ENCODE measurements at places on chromosomes 1 and 21.

- ATAC-seq = no peak
Measured at GRCh38 chr21:34504595-34504994, 7.4 kb downstream of the KCNE1 start.

- no peak for ATAC-seq
Measured at GRCh38 chr21:38937286-38937790, 131.6 kb downstream of the ETS2 start.

GRCh38 chr1:26357121-26357602 lies 3.2 kb upstream of the CRYBG2 start:
- no peak for ATAC-seq

- ATAC-seq = no peak
Measured at GRCh38 chr1:42336978-42337377, 1.9 kb upstream of the FOXJ3 start.

DNA sequence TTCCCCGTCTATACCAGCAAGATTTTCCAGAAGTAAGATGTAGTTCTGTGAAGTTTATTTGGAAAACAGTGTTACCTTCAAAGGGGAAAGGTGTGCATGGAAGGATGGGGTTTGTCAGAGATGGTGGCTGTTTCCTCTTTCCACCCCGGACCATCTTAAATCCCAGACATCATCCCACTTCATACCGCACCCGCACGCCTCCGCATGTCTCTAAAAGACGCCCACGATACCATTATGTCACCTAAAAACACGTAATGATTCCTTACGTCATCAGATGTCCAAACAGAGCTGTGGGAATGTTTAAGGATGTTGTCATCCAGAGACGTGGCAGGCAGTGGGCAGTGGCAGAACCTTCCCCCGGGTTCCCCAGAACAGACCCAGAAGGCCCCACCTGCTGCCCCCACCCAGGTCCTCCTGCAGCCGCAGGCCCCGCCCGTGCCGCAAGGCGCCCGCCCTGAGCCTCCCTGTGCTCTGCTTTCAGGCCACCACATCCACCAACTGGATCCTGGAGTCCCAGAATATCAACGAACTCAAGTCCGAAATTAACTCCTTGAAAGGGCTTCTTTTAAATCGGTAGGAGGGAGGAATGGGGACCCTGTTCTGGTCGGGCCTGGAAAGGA lies 152.2 kb downstream of the PEX14 start:
- no peak for ATAC-seq

DNA sequence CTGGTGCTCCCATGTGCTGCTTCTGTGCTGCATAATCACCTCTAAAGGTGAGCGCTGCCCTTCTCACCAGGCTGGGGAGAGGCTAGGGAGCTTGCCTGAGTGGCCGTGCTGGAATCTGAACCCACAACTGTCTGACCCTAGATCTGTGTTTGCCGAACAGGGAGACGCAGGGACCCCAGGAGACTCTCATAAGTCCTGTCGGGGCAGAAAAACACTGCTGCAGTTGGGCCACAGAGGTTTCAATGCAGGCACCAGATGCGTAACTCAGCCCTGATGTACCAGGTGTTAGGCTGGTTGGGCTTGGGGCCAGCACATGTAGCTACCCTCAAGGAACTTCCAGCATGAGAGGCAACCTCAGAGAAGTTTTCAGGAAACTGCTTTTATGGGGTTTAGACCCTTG lies 49.5 kb upstream of the DMRTB1 start:
- no peak for ATAC-seq

GRCh38 chr1:78360584-78360983 lies 130.2 kb upstream of the PTGFR start:
- no peak for ATAC-seq

DNA sequence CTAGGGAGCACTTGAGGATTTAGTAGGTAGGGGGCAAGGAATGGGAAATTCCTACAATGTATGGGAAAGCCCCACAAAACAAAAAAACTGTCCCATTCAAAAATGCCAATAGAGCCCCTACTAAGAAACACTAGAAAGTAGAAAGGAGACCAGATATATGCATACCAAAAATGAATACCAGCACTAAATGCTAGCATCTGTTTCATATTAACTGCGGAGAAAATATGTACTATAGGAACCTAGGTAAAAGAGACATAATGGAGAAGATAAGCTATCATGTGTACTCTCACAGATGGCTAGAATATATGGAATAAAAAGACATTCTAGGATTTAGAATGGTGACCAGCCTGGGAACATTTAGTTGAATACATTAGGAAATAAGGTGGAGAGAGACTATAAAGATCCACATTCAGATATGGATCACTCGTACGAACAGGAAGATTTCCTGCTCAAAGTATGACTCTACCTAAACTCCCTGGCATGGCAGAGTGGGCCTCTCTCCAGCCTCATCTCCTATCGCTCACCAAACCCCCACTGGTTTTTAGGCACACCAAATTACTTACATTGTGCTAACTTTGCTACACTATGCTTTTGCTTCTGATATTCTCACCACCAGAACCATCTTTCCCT lies 18.3 kb downstream of the ZNHIT6 start:
- no peak for ATAC-seq

GRCh38 chr1:153610811-153611301 lies 2.1 kb downstream of the S100A16 start:
- no peak for ATAC-seq

DNA sequence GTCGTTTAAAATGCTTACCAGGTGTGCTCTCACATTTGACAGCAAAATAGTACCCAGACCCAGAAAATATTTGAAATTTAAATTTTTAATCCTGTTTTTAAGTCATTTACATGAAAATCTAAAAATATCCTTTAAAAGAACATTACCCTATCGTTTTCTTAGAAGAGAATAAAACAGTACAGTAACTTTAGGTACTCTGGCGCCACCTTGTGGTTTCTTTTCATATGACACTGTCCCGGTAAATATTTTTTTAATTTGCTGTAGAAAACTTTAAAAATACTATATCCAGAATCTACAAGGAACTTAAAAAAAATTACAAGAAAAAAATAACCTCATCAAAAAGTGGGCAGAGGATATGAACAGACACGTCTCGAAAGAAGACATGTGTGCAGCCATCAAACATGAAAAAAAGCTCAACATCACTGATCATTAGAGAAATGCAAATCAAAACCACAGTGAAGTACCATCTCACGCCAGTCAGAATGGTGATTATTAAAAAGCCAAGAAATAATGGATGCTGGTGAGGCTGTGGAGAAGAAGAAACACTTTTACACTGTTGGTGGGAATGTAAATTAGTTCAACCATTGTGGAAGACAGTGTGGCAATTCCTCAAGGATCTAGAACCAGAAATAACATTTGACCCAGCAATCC lies 129.2 kb downstream of the RGS21 start:
- ATAC-seq = no peak

DNA sequence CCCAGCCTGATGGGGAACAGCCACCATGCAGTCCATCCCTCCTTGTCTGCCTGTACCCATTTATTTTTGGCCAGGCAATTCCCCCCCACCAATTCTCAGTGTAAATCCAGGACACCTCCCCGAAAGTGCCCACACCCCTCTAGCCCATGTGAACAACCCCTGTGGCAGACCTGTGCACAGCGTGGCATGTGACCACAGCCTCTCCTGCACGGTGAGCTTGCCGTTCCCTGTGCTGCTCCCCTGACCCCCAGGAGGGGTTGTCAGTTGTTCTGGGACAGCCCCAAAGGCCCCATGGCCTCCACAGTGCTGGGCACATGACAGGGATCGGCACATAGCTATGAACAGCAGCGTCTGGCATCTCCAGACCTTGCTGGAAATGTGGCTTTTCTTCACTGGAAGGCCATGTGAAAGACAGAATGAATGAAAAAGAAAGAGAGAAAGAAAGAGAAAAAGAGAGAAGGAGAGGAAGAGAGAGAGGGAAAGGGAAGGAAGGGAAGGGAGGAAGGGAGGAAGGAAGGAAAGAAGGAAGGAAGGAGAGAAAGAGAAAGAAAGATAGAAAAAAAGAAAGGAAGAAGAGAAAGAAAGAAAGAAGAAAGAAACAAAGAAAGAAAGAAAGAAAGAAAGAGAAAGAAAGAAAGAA lies 3.9 kb downstream of the CAPN9 start:
- ATAC-seq = no peak

GRCh38 chr1:26148887-26149286 lies 10.0 kb upstream of the FAM110D start:
- no peak for ATAC-seq

DNA sequence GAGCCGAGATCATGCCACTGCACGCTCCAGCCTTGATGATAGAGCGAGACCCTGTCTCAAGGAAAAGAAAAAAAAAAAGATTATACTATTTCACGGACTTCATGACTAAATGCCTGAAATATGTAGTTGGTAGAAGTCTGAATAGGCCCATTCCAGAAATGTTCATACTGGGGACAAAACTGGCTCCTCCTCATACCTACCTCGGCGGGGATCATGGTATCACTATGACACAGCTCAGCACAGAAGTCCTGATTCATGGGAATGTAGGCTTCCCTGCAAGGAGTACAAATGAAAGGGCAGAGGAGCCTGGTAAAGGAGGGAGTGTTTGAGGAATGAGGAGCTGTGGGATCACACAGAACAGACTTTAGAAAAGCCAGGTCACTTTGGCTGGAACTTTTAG lies 5.0 kb downstream of the SPATA46 start:
- ATAC-seq = no peak

- no peak for ATAC-seq
Measured at GRCh38 chr1:54413295-54413694, 7.1 kb upstream of the SSBP3 start.

- no peak for ATAC-seq
Measured at GRCh38 chr1:50047916-50048694, 24.4 kb upstream of the AGBL4 start.

DNA sequence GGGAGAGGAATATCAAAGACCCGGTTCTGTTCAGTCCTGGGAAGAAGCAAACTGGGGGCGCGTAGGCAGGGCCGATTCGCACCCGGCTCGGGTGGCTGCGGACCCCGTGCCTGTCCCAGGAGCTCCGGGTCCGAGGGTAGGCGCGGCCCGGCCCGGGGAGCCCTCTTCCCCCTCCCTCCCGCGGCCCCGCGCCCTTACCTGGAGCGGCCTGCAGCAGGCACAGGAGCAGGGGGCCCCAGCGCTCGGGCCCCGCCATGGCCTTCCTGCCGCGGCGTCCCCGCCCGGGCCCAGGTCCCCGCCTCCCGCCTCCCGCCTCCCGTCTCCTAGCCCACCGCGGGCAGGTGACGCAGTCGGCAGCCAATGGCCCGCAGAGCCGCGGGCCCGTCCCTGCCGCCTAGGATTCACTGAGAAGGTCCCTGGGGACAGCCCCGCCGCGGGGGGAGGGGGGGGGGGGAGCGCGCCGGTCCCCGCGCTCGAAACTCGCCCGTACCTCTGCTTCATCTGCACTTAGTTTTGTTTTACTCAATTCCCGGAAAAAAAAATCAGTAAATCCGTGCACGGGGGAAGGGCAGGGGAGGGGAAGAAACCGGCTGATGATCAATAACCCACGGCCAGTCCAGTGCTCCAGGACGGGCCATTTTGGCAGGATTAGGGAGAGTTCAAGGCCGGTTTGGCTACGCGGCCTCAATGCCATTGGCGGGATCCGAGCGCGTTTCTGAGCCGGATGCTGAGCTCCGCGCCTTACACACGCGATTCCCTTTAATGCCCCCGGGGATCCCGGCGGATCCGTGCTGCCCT lies at the start of gene IFNLR1:
Gene IFNLR1 (minus strand): TSS at position 297 of the 798 bp plus-strand sequence. CDS start 41 bp downstream, at position 256.
- peak; percentile 79 for ATAC-seq

DNA sequence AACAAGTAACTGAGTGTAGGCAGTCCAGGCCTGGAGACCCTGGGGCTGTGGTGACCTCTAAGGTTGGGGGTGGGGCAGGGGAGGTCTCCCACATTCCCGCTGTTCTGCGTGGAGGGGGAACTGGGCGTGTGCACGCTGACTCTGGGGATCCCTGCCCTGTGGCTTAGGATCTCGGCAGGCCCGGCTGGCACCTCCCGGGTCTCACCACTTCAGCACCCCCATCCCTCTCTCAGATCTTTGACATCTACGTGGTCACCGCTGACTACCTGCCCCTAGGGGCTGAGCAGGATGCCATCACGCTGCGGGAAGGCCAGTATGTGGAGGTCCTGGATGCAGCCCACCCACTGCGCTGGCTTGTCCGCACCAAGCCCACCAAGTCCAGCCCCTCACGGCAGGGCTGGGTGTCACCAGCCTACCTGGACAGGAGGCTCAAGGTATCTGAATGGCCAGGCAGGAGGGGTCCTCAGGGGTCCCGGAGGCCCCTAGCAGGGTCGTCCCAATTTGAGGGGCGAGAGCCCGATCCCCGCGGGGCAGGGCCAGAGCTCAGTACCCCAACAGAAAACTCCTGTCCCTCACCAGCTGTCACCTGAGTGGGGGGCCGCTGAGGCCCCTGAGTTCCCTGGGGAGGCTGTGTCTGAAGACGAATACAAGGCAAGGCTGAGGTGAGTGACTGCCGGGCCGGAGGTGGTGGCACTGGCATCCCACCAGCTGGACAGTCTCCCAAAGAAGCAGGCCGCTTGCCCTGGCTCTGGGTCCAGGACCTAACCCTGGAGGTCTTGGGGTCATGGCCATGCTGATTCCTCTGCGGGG lies 68.7 kb downstream of the TRIM11 start:
- no peak for ATAC-seq

GRCh38 chr1:228488125-228488817 lies 1.1 kb downstream of the RNF187 start:
- ATAC-seq = peak; percentile 2

- no peak for ATAC-seq
Measured at GRCh38 chr1:18240906-18241305, 133.3 kb downstream of the IGSF21 start.

DNA sequence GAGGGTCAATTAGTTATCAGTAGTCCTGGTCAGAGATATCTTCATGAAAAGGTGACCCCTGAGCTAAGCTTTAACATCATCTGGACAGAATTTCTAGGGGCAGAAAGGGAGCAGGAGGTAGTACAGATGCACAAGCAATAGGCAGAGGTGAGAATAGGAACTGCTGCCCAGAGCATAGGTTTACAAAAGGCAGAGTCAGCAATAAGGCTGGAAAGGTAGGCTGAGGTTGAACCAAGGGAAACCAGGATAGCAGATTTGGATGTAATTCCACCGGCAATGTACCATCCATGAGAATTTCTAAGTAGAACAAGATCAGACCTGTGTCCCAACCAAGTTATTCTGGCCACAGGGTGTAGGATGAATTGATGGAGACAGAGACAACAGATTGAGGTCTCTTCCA lies 6.2 kb upstream of the ILDR2 start:
- no peak for ATAC-seq

DNA sequence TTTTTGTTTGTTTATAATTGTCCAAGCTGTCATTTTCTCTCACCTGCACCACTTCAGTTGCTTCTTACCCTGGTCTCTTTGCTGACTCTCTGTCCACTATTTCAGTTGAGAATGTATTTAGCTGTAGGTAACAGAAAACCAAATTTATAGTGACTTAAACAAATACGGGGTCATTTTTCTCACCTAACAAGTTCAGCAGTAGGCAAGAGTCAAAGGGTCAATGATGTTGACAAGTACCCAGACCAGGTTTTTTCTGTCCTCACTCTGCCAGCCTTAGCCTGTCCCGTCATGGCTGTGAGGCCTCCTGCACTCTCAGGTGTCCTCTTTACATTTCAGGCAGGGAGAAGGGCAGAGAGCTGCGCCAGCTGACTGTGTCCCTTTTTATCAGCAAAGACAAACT lies 11.8 kb downstream of the RIIAD1 start:
- ATAC-seq = no peak

- ATAC-seq = no peak
Measured at GRCh38 chr1:182601416-182601786, 2.8 kb downstream of the RGS16 start.

GRCh38 chr1:103074224-103074623 lies 34.1 kb downstream of the COL11A1 start:
- no peak for ATAC-seq

Data from activated CD4-positive, CD25-positive, alpha-beta regulatory T cell treated with anti-CD3 and anti-CD28 coated beads, Interleukin-2, amount 50 U/mL, for 24 hours (primary cell).